Stimulated activated CD4-positive, alpha-beta T cell treated with anti-CD3 and anti-CD28 coated beads, Interleukin-4, amount 100 ng/mL, for 24 hours (primary cell): ENCODE measurements at places on chromosomes 4 and X.
A peak's percentile ranks its signal among the peaks of the same experiment; 100 is the strongest.

GRCh38 chr4:65066106-65066505, 604.2 kb downstream of the EPHA5 start:
- DNase-seq = no peak

DNA sequence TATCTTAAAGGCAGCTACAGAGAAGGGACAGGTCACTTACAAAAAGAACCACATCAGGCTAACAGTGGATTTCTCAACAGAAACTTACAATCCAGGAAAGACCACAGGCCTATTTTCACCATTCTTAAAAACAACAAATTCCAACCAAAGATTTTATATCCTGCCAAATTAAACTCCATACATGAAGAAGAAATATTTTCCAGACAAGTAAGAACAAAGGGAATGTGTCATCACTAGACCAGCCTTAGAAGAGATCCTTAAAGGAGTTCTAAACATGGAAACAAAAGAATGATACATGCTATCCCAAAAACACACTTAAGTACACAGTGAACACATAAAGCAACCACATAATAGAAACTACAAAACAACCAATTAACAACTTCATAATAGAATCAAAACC, 105.6 kb downstream of the ANXA10 start:
- DNase-seq = no peak

DNA sequence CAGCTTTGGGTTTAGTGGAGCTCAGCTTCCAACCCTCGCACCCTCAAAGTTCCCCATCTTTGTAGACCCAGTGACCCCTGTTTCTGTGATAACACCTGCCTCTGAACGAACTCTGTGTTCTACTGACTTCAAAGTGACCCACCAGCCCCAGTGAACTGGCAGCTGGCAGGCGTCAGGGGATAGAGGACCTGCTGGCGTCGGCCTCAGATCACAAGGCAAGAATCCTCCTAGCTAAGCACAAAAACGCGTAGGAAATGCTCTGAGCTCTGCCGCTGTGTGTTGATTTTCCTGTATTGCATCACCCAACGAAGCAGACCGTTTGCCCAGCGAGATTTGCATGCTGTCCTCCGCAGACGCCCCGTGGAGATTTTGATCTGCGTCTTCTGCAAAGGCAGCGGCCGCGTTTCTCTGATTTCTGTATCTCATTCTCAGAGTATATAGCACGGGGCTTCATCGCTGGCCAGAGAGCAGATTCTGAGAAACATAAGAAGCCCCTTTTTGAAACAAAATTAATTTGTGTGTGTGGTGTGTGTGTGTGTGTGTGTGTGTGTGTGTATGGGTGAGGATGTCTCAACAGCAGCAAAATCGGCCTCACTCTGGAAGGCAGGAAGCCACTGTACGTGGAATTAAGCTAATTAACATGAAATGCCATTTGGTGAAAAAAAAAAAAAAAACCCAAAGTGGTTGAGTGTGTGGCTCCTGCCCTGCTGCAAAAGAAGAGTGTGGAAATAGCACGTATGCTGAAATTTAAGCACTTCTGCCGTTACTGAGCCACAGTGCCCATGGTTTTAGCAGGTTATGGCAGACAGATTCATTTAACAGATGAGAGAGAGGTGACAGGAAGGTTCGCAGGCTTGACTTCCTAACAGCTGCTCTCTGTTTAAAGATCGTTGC, 29.2 kb upstream of the ASMTL start:
- DNase-seq = peak; percentile 80

DNA sequence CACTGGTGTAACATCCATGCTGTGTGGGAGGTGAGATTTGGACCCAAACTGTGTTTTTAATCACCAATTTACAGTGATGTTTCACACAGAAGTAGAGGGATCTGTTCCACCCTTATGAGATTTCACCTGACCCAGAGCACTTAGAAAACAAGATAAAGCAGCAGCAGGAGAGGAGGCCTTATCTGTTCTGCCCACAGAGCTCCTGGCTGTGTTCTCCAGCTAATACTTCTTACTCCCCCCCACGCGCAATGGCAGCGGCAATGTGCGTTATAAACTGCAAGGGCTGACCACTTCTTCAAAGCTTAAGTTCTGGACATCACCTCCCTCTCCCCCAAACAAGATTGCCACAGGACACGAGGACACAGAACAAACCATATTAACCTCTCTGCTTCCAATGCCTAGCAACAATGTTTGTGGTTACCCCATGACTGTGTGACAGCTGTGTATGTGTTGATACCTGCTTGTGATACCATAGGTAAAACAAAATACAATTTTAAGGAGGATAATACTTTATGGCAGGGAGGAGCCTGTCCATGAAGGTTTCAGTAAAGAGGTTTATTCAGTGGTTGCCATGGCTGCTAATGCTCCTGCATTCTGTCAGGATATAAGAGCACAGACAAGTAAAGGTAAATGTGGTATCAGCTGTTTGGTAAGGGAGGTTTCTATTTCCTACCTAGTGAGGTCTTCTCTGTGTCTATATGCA, 210.0 kb downstream of the SOWAHB start:
- no peak for DNase-seq

- DNase-seq = no peak
These were observed 51.9 kb upstream of the SLC6A14 start for GRCh38 chrX:116384406-116384954.

DNA sequence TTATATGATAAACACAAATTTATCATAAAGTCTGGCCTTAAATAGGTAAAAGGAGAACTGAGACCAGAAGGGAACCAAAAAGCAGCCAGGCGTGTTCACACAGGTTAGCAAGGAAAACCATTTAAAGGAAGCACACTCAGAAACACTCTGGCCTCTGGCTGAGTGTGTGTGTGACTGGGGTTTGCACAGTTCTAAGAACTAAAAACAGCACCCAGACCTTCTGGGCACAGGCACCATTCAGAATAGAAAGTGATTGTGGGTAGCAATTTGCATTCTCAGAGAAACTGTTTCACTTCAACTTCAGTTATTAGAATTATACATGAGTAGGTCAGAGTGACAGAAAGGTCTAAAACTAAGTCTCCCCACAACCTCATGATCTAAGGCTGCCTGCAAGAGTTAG, 10.0 kb downstream of the GPR82 start:
- DNase-seq = no peak
